Activated naive CD8-positive, alpha-beta T cell treated with anti-CD3 and anti-CD28 coated beads, Interleukin-2, amount 50 U/mL, for 16 hours (primary cell): ENCODE measurements at places on chromosomes 13 and 19.

- no peak for DNase-seq
These were observed 14.4 kb upstream of the GTF2F2 start for GRCh38 chr13:45105895-45106294.

DNA sequence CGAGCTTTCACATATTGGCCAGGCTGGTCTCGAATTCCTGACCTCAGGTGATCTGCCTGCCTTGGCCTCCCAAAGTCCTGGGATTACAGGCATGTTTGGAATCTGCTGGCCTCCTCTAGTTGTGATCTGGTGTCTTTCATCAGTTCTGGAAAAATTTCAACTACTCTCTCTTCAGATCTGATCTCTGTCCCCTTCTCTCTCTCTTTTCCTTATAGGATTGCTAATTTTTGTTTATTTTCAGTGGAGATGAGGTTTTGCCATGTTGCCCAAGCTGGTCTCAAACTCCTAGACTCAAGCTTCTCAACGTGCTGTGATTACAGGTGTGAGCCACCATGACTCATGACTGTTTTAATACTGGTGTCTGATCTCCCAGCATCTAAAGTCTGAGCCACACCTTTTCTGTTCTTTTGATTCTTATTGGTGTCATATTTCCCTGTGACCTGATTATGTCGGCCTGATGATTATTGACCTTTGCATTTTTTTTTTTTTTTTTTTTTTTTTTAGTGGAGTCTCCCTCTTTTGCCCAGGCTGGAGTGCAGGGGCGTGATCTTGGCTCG is 10.4 kb upstream of the NANOS2 start:
- no peak for DNase-seq

DNA sequence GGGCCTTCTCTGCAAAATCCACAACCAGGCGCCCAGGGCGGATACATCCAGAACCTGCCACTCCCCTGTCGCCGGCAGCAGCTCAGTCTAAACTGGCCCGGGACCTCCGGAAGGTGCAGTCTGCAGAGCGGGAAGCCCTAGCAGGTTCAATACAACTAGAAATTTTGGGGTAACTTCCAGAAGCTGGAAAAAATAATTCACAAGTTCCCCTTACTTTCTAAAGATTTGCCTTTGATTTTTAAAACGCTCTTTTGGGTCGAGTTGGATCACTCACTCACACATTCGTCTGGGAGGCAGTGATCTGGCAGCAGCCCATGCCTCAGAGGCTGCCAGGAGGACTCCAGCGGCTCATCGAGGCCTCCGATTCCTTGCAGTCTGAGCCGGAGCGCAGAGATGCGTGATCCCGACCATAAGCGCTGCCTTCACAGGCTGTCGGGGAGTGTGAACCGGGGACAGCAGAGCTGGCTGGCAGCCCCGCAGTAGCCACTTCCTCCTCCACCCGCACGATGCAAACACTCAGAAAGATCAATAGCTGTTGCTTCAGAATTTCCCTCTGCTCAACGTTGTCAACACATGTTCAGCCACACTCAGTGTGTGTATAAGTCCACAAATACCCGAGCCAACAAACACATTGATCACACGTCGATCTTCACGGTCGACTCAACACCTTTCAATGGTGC is 35.6 kb upstream of the ZNF507 start:
- no peak for DNase-seq

GRCh38 chr13:101346942-101347728 is 69.2 kb downstream of the NALCN start:
- DNase-seq = no peak

- DNase-seq = no peak
These were observed 53.8 kb downstream of the RNF6 start for GRCh38 chr13:26168237-26168814.

- no peak for DNase-seq
These were observed 68.1 kb downstream of the ARHGEF7 start for GRCh38 chr13:111183087-111183645.

DNA sequence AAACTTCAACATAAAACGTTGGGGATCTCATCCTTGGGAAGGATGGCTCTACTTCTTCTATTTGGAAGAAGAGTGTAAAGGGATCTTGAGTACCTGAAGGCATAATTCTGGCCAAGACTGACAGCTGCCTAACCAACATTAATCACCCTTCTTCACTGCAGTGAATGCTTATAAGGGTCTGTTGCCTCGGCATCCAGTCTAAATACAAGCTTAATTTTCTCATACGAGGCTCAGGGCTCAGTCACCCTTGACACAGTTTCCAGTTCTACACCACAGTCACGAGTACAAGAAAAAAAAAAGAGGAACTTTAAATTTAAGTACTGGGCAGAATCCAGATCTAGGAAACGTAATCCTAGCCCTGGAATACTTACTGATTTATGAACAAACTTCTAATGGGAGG is 9.0 kb downstream of the FPR3 start:
- no peak for DNase-seq
